ENCODE measurements at places on chromosomes 5 and 9. TPM values are rescaled to one million over a fixed set of nuclear protein-coding genes. Genes with fewer than 3 reads are reported as not detected.

The ASB6 gene
- total RNA-seq, result 28.3 TPM

GRCh38 chr9:95753762-95754465 is 121.6 kb upstream of the ERCC6L2 start:
- no peak for DNase-seq

The DIMT1 gene
- total RNA-seq, result 58.9 TPM

The GRM6 gene
- not detected for total RNA-seq

DNA sequence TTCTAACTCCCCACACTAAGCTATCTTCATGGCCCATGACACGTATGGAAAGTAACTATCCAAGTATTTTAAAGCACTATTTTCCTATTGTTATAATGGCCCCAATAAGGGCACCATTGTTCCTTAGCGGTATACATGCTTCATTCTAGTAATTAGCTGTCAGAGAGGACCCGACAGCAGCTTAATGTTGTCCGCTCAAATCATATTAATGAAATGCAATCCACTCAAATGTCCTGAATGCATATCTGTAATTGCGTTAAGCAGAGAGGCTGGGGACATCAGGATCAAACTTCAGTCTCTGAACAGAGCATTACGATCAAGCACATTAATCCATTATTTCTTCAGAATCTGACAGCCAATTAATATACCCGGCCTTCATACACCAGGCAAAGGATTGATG is 139.7 kb downstream of the CRB2 start:
- no peak for DNase-seq

- no peak for DNase-seq
These were observed 25.2 kb downstream of the TDRD7 start for GRCh38 chr9:97437051-97437600.

The SLC46A2 gene
- total RNA-seq, result not detected

The GNA14 gene
- total RNA-seq, result not detected

DNA sequence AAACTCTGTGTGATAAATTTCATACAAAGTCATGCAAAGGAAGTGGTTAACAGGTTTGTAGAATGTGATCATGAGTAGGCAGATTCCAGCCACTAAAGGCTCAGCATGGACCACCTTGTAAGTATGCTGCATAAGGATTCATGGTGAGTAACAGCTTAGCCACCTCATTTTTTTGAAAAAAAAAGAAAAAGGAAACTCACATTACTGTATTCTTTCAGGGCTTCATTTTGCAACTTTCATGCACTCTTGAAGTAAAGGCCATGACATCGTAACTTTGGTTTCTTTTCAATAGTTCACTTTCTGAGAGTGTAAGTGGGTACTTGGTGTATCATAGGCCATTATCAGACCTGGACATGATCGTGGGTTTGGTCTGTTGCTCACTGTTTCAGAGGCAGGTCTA is 175.1 kb downstream of the PCSK1 start:
- DNase-seq, result no peak

The SPIN1 gene
- 21.9 TPM for total RNA-seq

The AGXT2 gene
- total RNA-seq, result not detected

The SIT1 gene
- 43.1 TPM for total RNA-seq

The SLC6A3 gene
- total RNA-seq, result not detected

GRCh38 chr5:145703856-145704255 is 131.3 kb downstream of the PRELID2 start:
- no peak for DNase-seq

- DNase-seq, result no peak
These were observed 63.1 kb downstream of the RAB14 start for GRCh38 chr9:121138561-121138960.

- no peak for DNase-seq
These were observed 63.5 kb downstream of the DUSP1 start for GRCh38 chr5:172707285-172708182.

- peak; percentile 57 for DNase-seq
These were observed 10.4 kb downstream of the TRIM14 start for GRCh38 chr9:98108531-98109031.

The ARHGEF37 gene
- 0.13 TPM for total RNA-seq

The IQGAP2 gene
- 51.4 TPM for total RNA-seq

The GABRA1 gene
- not detected for total RNA-seq

The FSTL4 gene
- 0.33 TPM for total RNA-seq

The ZNF354B gene
- 10.5 TPM for total RNA-seq

- no peak for DNase-seq
These were observed 23.0 kb upstream of the TMOD1 start for GRCh38 chr9:97478301-97478981.

The COMMD10 gene
- total RNA-seq, result 17.4 TPM

The SPATA24 gene
- total RNA-seq, result 3.9 TPM

The NDST1 gene
- 1.9 TPM for total RNA-seq

The FBLL1 gene
- not detected for total RNA-seq

The OR1N2 gene
- total RNA-seq, result not detected

DNA sequence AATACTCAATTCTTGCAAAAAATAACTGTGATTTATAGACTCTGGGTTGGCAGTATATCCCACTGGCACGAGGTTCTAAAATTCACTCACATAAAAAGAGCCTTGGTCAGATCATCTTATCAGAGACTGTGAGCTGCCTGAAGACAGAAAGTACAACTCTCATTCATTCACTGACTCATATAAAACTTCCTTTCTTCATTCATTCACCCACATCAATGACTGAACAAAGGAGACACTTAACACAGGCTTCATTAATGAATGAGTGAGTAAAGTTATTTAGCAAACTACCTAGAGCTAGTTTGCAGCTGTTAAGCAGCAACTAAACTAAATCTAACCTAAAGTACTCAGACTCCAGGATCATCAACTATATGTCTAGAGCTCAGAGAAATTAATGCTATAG is 214.7 kb downstream of the DENND1A start:
- no peak for DNase-seq

The MAML1 gene
- 30.9 TPM for total RNA-seq

- no peak for DNase-seq
These were observed 18.4 kb downstream of the AP3B1 start for GRCh38 chr5:78275998-78276543.

DNA sequence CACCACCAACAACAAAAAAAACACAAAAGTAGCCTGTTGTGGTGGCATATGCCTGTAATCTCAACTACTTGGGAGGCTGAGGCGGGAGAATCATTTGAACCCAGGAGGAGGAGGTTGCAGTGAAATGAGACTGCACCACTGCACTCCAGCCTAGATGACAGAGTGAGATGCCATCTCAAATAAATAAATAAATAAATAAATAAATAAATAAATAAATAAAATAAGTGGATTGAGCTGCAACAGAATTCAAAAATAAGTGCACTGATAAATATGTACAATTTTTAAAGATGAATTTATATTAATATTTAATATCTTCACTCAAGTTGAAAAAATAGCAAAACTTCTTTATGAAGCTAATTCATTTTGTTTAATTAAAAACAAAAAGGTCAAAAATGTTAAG is 259.6 kb downstream of the IRX2 start:
- DNase-seq, result no peak

DNA sequence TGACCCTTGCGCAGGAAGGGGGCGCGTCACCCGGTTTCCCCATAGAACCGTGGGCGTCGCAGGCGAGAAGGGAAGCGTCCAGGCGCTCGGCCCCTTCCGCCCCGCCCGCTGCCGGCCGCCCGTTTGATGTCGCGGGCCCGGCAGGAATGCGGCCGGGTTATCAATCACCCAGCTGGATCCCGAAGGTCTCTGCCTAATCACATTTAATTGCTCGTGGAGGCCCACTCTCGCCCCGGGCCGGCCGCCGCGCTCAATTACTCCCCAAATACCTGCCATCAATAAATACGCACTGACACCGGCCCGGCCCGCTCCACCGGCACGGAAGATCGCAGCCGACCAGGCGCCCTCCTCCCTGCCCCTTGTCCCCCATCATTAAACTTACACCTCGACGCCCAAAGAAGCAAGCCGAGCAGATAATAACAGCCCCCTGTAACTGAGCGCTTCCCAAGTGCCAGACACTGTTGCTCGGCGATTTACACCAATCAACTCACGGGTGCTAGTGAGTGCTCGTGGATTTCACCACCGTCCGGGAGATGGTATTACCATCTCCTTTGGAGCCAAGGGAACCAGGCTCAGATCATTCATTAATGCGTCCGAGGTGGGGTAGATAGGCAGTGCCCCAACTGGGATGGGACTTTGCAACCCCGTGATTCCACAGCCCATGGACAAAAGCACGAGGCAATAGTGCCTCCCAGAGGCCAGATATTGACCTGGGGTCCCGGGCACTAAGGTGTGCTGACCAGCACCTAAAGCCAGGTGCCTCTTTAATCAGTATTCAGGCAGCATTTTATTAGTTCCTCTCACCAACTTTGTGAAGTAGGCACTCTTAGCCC is 11.3 kb downstream of the MSX2 start:
- no peak for DNase-seq

The SH2D3C gene
- 13.9 TPM for total RNA-seq

DNA sequence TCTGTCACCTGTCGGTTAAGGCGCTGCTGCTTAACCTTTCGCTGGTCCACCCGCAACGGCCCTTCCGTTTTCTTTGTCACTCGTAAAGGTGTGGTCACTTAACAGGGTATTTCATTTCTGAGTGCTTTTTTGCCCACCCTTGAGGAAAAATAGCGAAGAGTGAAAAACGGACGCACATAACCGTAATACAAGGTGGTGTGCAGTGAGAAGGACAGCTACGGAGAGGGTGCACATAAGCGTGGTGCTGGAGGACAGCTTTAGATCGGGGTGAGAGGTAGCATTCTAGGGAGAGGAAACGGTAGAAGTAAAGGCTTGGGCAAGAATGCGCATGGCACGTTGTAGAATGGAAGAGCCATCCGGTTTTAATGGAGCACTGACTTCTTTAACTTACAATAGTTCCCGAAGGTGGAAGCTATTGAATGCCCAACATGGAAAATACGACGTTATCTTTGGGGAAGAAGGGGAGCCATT is 761 bp downstream of the CCT5 start:
- DNase-seq, result no peak

DNA sequence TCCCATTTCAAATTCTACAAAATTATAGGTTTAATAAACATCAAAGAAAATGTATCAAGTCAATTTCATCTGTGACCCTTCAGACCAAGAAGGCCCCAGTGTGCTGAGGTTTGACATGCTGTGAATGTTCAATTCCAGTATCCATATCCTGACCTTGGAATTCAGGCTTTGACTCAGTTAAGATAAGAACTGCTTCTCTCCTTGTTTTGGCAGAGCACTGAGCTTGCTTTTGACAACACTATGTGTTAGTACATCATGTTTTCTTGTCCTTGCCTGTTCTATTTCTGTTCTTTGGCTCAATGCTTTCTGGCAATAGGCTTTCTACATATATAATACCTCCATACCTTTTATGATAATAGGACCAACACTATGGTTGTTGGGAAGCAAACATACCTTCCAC is 105.6 kb downstream of the PLCXD3 start:
- DNase-seq, result no peak

GRCh38 chr5:140324041-140324600 is 21.2 kb upstream of the PFDN1 start:
- DNase-seq, result no peak

Data from CD8-positive, alpha-beta memory T cell (primary cell).